IMR-90 (cell line): ENCODE measurements at places on chromosomes 11 and 22.
A peak's percentile ranks its signal among the peaks of the same experiment; 100 is the strongest.

GRCh38 chr11:20599221-20600019 lies at the start of gene SLC6A5:
Gene SLC6A5, plus strand, starts transcription at chr11:20599608. Its CDS starts 65 bp downstream, at chr11:20599673.
- DNase-seq = peak; percentile 19

DNA sequence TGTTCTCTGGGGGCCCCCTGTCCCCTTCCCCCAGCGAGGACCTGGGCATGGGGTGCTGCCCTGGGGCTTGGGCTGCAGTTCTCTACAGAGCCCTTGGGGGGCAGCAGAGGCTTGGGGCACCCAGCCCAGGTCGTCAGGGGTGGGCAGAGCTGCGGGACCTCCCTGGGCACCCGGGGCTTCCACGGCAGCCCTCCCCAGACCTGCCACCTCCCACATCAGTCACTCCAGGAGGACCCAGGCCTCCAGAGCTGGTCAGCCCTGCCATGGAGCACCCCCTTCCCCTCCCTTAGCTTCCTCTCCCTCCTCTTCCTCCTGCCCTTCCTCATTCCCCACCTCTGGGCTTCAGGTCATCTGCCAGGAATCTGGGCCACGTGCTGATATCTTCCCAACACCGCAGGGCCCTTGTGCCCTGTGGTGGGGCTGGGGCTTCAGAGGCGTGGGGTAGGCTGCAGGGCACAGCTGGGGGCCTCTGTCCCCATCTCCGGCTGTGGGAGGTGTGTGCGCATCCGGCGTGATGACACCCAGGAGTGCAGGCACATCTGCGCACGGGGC lies 5.8 kb downstream of the TSPAN4 start:
- no peak for DNase-seq

DNA sequence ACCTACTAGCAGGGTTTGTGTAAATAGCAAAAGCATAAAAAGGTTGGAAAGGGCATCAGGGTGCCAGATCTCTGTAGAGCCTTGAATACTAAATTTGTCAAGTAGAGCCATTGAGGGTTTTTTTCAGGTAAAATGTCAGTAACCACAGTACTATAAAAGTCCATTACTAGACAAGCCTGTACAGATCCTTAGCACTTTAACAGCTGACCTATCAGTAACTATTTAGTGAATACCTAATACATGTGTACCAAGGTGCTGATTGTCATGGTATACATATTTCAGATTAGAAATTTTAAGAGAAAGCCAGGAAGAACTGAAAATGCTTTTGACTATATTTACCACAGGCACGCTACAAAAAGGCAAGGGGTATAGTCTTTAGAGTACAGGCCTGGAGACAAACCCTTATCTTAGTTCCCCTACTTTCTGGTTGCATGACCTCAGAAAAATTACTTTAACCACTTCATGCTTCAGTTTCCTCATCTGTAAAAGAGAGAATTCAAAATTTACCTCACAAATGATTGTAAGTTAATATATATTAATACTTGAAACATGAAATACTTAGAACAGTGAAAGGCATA lies 57.9 kb downstream of the RAB38 start:
- DNase-seq = no peak

DNA sequence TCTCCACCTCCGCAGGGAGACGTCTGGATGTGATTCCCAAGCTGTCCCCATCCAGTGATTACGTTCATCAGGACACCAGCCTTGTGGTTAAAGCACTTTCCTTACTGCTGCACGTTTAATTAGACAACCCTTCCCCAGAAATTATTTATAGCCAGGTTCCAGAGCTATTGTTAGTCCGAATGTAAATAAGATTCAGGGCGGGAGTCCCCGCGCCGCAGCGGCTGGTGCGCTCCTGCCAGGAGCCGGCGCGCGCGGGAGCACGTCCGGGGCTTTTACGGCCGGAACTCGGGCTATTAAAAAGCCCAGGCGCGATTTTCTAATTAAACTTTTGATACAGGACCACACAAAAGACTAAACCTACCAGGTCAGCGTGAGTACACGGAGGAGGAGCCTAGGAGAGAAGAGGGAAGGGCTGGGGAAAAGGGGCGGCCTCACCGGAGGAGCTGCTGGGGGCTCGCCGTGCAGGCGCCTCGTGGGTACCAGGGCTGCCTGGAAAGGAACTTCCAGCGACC lies 538.3 kb downstream of the OPCML start:
- DNase-seq = no peak

GRCh38 chr11:74682731-74683278 lies 48.4 kb downstream of the CHRDL2 start:
- no peak for DNase-seq

- DNase-seq = peak; percentile 99
Observed at GRCh38 chr11:85685820-85686459, at the start of gene CCDC89. Gene CCDC89, minus strand, starts transcription at chr11:85686195. Its CDS starts 65 bp downstream, at chr11:85686130.

GRCh38 chr11:63764340-63764678 lies 4.3 kb downstream of the ZFTA start:
- no peak for DNase-seq

DNA sequence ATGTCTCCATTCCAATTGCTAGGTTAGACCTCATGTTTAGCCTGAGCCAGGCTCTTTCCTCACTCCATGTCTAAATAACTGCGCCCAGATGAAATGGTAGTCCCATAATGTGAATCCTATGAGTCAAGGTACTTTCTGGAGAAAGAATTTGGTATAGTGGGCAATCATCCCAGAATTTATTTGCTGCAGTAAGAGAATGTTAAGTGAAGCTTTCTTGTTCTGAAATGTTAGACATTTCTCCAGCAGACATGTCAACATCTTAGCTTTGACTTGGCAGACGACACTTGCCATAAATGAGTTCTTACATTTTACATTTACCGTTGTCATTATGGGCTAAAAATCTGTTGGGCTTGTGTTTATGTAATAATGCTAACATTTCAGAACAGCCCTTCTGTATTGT lies 165.2 kb downstream of the PGR start:
- peak; percentile 79 for DNase-seq

DNA sequence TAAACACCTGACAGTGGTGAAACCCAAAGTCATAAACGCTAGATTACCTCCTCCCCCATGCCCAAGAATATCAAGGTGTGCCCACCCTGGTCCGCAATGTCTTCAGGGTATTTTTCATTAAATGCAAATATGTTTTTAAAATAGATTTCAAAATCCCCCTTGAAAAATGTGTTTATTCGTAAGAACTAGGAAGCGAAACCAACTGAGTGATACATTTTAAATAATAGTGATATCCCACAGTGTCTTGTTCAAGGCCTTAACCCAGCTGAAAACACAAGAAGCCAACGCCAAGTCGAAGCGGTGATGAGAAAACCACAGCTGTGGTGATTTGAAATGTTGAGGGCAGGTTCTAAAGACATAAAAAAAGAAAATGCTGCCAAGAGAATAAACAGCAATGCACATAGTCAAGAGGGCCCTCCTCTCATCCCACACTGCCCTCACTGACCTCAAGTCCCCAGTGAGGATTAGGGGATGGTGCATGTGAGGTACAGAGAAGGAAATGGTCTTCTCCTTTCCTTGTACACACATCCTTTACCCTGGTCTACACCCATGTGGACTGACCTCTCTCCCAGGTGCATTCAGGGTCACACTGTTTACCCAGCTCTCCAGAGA lies 25.5 kb downstream of the KCNJ1 start:
- no peak for DNase-seq

DNA sequence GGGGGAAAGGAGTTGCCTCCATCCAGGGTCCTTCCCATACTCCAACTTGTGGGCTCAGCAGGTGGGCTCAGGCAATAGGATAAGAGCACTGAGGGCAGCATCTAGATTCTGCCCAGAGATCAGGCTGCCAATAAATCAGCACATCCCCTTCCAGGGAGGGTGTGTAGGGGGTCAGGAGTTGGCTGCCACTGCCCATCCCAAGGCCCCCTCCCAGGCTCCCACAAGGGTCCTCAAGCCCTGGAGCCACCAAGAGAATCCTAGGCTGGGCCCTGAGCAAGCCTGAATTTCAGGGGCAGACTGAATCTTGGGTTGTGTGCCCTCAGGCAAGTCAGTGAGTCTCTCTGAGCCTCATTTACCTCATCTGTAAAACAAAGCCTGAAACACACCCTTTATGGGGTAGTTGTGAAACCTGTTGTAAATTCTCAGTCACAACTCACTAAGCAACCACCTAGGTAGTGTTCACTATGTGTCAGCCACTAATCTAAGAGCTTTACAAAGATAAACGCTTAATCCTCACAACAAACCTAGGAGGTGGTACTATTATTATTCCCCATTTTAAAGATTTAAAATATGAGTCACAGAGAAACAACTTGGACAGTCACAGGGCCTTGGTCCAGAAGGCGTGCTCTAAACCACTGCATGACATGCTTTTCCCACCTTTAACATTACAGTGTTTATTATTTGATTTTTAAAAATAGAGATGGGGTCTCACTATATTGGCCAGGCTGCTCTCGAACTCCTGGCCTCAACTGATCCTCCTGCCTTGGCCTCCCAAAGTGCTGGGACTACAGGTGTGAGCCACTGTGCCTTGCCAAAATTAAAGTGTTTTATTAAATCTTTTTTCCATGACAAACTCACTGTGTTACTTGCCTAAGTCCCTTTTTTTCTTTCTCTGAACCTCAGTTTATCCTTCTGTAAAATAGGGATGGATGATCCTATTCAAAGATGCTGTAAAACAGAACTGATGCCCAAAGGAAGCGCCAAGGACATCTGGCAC lies 36.2 kb downstream of the LMO1 start:
- DNase-seq = no peak

DNA sequence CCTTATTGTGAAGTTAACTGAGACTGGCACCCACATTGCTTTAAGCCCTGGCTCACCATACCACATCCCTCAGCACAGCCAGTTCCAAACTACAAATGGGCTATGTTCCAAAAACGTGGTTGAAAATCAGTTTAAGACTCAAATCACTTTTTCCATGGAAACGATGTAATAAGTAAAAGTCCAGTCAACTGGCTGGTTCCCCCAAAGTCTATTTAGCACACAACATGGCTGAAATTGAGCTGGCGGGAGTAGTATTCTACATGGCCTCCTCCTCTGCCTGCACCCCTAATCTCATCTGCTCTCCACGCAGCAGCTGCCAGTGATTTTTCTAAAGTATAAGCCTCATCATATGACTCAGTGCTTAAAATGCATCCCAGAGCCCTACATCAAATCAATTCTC lies 40.9 kb upstream of the BIRC3 start:
- DNase-seq = peak; percentile 34

DNA sequence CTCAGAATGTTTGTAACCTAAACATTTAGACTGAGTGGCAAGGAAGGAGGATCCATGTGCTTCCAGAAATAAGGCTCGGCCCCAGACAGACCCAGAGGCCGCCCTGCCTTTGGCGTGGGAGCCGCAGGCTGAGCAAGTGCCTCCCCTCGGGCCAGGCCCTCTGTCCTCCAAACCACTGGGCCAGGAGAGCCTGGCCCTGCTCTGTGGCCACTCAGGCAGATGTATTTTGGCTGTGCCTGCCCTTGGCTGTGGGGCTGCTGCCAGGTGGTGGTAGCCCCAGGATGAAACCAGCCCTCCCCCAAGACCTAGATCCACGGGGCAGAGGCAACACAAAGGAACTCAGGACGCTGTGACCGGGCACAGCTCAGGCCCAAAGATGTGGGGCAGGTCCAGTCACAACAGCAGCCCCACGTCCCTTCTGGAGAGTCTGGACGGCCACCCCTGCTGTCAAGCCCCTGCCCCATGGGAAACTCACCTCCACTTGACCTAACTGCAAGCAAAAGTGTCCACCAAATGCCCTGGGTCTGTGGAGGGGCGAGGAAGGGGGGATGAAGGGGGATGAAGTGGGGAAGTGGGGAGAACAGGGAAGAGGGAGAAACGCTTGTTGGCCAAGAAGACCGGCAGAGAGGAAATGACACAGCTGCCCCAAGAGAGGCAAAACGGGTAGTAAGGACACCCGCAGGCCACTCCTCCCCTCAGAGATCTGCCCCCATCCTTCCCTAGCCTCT lies 24.0 kb downstream of the PISD start:
- no peak for DNase-seq

GRCh38 chr22:39947220-39948216 lies 12.7 kb upstream of the TMA7B start:
- no peak for DNase-seq

DNA sequence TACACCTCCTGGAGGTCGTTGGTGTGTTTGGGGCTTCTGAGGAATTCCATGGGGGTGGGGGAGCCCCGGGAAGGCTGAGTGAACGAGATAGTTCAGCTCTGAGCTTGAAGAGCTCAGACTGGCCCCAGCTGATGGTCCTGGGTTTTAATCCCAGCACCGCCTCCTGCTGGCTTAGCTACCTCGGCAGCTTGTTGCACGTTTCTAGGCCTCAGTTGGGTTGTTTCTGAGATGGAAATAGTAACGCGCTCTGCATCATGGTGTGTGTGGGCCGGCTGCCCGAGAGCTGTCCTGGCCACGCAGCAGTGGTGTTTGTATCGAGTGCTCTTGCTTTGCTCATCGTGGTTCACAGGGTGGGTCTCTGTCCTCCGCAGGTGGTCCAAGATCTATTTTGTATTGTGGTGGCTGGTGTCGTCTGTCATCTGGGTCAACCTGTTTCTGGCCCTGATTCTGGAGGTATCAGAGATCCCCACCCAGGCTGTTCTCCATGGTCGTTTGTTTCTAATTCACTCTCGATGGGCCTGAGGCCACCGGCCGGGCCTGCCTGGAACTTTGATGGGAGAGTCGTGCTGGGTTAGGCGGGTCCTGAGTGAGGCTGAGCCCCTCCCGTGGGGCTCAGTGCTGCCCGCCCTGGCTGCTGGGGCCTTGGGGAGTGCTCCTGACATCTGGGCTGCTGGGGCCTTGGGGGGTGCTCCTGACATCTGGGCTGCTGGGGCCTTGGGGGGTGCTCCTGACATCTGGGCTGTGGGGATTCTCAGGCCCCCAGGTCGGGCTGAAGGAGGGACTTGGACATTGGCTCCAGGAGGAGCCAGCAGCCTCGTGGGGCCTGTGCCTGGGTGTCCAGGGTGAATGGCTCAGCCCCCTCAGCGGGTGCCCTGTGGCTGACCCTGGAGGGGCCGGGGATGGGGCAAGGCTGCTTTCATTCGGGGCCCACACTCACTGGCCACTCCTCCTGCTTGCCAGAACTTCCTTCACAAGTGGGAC lies 37.7 kb downstream of the TPCN2 start:
- DNase-seq = no peak

- DNase-seq = no peak
Observed at GRCh38 chr22:26004477-26004876, 164.8 kb upstream of the SEZ6L start.

GRCh38 chr11:72122607-72123006 lies 10.1 kb upstream of the ANAPC15 start:
- no peak for DNase-seq

DNA sequence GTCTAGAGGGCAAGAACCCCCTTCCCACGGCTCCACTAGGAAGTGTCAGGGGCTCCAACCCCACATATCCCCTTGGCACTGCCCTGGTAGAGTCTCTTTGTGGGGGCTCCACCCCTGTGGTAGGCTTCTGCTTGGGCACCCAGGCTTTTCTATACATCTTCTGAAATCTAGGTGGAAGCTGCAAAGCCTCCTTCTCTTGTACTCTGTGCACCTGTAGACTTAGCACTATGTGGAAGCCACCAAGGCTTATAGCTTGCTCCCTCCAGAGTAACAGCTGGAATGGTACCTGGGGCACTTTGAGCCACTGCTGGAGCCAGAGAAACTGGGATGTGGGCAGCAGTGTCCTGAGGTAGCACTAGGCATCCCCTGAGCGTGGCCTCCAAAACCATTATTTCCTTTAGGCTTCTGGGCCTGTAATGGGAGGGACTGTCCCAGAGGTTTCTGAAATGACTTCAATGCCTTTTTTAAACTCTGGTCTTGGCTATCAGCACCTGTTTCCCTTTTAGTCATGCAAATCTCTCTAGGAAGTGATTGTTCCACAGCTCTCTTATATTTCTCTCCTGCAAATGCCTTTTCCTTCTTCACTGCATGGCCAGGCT lies 68.4 kb downstream of the TRAF6 start:
- no peak for DNase-seq
